ENCODE measurements at places on chromosomes 7 and 10.
A peak's percentile ranks its signal among the peaks of the same experiment; 100 is the strongest.

DNA sequence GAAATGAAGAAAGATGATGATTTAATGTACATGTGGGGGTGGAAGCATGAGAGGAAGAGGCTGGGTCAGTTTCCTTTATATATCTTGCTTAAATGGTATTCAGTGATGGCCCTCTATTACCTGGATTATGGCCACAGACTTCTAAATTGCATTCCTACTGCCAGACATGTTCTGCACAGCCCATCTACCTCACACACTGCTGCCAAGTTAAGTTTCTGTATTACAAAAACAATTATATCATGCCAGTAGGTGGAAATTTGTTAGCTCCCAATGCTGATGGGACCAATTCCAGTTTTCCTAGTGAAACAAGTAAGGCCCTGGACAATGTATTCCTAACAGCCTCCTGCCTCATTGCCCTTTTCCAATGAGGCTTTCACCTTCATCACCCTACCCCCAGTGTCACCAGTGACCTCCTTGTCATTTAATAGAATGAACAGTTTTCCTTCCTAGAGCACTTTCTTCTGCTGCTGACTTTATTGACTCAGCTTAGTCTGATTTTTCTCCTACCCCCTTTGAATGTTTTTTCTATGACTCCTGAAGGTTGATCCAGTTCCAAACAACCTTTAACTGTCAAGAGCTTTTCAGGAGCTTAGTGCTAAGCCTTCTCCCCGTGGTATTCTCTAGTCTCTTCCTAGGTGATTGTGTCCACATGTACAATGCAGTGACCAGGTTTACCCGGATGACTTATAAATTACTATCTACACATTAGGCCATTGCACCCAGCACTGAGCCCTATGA lies 316.6 kb upstream of the ANKRD30A start:
- DNase-seq = no peak

DNA sequence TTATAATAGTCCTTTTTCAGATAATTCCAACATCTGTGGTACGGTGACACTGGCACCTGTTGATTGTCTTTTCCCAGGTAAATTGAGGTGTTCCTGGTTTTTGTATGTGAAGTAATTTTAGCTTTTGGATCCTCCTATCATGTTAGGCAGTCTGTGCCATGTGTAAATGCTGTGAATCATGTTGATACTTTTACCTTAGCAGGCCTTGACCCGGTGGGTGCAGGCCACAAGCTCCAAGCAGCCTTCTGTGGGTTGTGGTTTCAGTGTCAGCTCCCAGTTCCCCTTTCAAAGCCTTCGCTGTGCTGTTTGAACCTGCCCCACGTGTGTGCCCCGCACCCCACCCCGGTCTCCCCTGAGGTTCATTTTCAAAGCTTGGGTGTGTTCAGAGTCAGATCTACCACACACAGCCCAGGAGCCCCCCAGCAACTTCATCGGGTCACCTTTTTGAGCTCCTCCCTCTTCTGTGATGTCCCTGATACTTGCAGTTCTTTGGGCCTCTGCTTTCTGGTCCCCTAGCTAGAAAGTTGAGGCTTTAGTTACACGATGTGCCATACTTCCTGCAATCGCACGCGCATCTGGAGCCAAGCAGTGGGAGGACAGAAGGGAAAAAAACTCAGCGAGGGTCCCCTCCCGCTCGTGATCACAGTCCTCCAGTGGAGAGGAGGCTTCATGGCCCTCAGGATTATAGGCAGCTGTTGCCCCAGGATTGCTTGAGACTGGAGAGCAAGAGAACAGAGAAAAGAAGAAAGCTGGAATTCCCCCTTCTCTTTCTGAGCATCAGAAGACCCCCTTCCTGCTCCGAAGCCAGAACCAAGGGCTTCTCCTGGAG lies 8.7 kb upstream of the BHLHA15 start:
- DNase-seq = peak; percentile 66

- no peak for DNase-seq
Observed at GRCh38 chr10:102935939-102936605, 18.0 kb downstream of the CNNM2 start.

DNA sequence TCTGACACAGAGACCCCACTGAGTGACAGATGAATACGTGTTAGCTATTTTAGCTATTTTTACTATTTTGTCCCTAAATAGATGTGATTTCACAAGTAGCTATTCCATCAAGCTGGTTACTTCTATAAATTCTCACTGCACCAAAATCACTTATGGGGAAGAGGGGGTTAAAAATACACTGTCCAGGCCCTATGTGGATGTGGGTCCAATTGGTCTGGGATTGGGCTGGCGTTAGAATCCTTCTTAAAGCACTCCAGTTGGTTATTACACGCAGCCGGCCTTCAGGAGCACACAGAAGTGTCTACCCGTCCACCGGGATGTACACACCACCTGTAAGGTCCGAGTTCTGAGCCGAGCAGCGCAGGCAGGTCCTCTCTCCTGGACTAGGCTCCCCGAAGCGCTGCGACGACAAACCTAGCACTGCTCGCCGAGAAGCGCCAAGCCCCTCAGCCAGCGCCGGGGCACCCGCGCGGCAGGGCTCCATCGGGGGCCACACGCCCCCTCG lies 222.3 kb upstream of the MKLN1 start:
- DNase-seq = no peak

DNA sequence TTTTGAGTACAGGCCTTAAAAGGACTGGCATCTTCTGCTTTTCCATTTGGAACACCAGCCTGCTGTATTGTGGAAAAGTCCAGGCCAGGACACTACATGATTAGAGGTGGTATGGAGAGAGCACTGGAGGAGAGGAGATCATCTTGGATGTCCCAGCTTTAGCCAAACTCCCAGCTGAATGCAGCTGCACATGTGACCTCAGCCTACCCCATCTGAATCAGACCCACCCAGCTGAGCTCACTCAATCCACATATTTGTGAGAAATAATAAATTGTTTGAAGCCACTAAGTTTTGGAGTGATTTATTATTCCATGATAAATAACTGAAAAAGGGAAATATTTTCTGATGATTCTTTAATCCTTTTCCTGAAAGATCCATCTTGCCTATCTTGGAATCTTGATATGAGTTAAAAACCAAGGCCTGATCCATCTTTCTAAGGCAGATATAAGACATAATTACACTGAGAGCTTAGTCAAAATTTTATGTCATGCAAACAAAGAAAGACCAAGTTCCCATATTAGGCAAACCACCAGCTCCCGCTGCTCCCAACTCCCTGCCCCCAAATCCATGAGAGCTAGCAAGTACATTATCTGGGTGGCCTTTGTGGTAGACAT lies 55.1 kb upstream of the TRIL start:
- no peak for DNase-seq

GRCh38 chr10:119737823-119738222 lies 12.0 kb downstream of the INPP5F start:
- peak; percentile 8 for DNase-seq

- DNase-seq = no peak
Observed at GRCh38 chr10:113389969-113390368, 162.9 kb upstream of the HABP2 start.

DNA sequence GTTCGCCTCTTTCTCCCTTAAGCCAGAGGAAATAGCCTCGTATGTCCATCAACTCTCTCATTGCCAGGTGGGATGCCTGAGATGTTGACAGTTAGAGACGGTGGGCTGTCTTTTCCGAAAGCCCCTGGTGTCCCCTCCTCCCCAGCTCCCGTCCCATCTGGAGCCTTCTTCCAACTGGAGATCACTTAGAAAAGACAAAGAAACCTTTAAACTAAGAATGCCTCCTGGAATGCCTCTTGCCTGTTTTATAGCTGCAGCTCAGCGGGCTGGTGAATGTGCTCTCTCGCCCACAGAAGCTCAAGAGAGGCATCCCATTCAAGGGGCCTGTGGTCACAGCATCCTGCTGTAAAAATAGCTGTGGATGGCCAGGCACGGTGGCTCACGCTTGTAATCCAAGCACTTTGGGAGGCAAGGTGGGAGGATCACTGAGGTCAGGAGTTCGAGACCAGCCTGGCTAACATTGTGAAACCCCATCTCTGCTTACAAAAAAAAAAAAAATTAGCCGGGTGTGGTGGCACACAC lies 5.2 kb upstream of the MYL10 start:
- no peak for DNase-seq

- no peak for DNase-seq
Observed at GRCh38 chr10:42707234-42707633, 68.9 kb upstream of the ZNF33B start.

- DNase-seq = no peak
Observed at GRCh38 chr10:35824704-35825103, 182.6 kb upstream of the FZD8 start.

GRCh38 chr10:48805848-48806247 lies 121.2 kb downstream of the WDFY4 start:
- DNase-seq = no peak
